ENCODE measurements at places on chromosomes 11 and 22.

- no peak for DNase-seq
Observed at GRCh38 chr11:97963528-97964331, 1057.0 kb upstream of the CNTN5 start.

- DNase-seq: no peak
Observed at GRCh38 chr22:35631597-35631996, 14.5 kb upstream of the MB start.

- no peak for DNase-seq
Observed at GRCh38 chr11:4541071-4541470, 3.9 kb upstream of the OR52M1 start.

DNA sequence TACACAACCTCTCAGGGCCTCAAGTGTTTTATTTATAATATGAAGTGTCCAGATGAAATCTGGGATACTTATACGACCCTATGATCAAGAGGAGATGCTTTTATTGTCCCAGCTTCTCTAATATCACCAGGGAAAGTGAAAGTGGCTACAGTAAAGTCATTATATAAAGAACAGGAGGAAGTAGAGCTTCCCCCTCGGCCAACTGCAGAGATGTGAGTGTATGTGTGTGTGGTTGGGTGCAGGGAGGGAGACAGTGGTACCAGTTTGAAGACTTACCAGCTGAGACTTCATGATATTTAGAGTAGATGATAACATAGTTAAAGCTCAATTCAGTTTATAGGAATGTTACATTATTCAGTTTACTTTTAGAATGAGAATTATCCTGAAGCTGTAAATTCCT, 373.6 kb upstream of the DDI1 start:
- DNase-seq: no peak

- DNase-seq: no peak
Observed at GRCh38 chr11:13011466-13012055, 2.4 kb downstream of the RASSF10 start.

DNA sequence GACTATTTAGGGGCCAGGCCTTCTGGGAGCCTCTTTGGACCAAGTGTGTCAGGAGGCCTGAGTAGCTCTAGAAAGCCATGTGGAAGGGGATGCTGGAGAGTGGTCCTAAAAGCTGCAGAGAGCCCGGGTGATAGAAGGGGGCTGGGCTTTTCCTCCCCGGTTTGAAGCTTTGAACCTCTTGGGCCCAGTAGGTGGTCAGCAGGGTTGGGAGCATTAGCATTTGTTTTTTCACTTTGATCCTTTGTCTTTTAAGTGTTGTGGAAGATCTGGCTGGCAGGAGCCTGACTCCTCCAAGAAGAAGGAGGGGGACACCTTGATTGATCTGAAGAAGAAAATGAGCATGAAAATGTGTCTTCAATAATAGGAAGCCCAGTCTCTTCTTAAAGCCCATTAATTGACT, 596.6 kb downstream of the INSC start:
- DNase-seq: no peak

GRCh38 chr11:129215506-129216245, 23.6 kb upstream of the ARHGAP32 start:
- no peak for DNase-seq

DNA sequence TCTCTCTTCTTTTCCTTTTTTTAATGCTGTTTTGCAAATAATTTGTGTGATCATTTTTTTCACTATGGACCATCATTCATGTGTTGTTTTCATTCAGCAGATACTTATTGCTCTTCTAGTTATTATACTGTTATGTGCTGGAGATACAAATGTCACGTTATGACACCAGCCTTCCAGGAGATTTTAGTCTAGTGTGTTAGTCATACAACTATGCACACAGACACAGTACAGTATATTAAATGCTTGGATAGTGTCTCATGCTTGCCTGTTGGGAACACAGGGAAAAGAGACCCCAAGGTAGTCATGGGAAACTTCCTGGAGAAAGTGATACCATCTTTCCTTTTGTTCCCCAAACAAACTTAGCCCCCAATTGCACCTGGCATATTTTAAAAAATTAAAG, 116.1 kb downstream of the UVRAG start:
- no peak for DNase-seq

DNA sequence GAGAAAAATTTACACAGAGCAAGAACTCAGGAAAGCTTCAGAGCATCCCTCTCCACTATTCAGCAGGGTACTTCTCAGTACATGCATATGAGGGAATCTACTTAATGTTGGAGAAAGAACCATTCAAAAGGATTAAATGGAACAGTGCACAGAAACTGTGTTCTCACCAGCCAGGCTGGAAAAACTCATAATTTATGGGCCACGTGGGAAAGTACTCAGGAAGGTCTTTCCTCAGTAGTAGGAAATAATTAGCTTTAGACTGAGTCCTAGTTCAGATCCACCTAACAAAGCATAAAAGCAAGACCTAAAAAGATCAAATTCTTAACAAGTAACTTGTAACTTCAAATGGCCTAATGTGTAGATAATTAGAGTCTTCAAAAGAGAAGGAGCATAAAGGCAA, 134.0 kb downstream of the FAM76B start:
- no peak for DNase-seq

GRCh38 chr22:48937032-48937639, 890.5 kb downstream of the BRD1 start:
- no peak for DNase-seq

GRCh38 chr22:23670378-23671295, 20.2 kb upstream of the RGL4 start:
- no peak for DNase-seq

DNA sequence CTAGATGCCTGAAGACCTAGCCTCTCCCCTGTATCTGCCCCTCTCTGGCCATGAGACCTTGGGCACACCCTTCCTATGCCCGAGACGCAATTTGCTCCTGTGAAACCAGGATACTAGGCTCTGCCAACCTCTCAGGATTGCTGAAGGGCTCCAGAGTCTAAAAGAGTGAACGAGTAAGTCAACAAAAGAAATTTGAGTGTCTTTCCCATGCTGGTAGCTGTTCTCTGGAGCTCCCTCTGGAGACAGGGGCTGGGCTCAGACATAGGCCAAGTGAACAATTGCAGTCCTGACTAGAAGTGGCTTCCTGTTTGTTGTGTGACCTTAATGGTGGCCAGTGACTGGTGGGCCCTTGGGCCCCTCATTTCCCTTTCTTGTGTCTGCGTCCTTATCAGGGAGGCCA, 189.0 kb upstream of the NARS2 start:
- no peak for DNase-seq

DNA sequence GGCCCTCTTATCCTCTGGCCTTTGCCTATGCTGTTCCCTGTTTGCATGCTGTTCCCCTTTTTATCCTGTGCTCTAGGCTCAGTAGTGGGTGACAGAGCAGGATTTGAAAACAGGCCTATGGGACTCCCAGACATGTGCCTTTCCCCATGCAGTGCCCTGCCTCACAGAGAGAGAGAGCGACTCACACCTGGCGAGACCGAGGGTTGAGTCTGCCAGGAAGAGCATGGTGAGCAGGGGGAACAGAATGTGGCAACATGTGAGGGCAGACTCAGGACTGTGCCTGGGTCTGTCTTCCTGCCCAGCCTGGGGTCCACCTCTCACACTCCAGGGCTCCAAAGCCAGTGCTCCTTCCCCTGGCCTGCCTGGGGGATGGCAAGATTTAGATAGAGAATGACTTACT, 75.0 kb downstream of the NFAM1 start:
- DNase-seq: no peak

DNA sequence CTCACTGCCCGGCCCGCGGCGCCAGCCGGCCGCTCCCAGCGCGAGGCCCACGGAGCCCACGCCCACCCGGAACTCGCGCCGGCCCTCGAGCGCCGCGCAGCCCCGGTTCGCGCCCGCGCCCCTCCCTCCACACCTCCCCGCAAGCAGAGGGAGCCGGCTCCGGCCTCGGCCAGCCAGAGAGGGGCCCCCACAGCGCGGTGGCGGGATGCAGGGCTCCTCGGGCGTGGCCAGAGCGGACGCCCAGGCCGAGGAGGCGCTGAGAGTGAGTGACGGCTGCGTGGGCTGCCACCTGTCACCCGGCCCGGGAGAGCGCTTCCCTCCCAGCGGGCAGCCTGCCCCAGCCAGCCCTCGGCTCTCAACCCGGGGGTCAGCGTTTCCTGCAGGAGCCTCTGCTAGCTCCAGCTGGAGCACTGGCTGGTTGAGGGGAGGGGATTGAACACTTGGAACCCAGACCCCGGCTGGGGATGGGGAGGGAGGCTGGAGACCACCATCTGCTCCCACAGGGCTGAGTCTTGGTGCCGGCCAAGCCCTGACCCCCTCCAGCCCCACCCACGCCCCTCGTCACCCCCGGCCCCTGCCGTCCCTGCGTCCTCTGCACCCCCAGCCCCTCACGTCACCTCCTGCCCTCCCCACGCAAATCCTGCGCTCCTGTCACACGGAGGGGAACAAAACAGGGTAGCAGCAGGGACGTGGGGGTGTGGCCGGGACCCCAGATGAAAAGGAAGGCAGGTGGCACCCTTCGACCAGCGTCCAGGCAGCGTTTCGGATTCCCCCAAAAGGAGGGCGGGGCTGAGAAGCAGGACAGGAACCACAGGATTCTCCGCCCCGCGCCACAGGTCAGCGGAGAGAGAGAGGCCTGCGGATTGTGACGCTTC, 157.0 kb downstream of the BRD1 start:
- no peak for DNase-seq

- no peak for DNase-seq
Observed at GRCh38 chr11:11146830-11147229, 206.2 kb downstream of the CSNK2A3 start.

- DNase-seq: no peak
Observed at GRCh38 chr22:38338772-38339379, 21.6 kb upstream of the CSNK1E start.

GRCh38 chr22:19277785-19278184, 13.7 kb downstream of the CLTCL1 start:
- DNase-seq: no peak

- DNase-seq: no peak
Observed at GRCh38 chr11:91305402-91305801, 919.2 kb upstream of the FAT3 start.

DNA sequence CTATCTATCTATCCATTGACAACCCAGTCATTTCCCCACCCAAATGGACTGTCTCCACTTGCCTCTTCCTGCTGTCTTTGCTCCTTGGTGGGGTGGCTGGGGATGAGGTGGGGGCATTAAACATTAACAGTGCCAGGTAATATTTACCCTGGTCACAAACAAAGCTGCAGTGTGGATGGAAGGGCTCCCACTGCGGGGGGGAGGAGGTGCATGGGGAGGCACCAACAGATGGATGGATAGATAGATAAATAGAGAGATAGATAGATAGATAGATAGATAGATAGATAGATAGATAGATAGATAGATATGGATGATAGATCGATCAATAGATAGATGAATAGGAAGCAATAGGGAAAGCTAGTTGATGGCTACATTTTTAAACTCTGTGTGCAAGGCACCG, 2.3 kb upstream of the FXYD2 start:
- DNase-seq: no peak

- DNase-seq: no peak
Observed at GRCh38 chr11:111585371-111585770, 16.9 kb upstream of the SIK2 start.

DNA sequence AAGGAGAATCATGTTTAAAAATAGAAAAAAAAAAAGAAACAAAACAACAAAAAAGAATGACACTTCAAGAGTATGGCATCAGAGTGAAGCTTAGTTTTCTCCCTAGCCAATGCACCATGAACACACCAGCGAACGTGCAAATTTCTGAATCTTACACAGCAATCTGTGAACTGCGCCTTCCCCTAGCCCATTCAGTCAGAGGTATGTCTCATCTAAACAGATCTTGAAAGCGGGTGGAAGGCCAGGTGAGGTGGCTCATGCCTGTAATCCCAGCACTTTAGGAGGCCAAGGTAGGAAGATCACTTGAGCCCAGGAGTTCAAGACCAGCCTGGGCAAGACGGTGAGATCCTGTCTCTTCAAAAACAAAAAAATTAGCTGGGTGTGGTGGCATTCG, 113.1 kb downstream of the MICAL3 start:
- DNase-seq: no peak

DNA sequence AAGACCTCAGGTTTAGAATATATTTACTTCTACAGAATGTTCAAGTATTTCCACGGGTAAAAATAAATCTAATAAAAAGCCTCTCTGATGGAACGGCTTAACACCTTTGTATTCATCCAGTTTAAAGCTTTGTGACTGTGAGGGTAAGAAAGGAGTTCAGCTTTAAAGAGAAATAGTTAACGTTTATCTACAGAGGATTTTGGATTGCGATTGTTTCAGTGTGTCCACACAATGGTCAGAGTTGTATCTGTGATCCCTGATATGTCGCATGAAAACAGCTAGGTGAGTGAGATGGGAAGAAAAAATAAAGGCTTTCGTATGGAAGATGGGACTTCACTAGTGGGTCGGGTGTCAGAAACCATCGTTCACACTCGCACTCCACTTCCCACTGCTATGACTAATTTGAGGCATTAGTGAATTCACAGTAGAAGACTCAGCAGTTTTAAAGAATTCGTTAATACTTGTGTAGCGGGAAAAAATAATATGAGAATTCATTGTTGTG, 1.6 kb downstream of the APLP2 start:
- no peak for DNase-seq

DNA sequence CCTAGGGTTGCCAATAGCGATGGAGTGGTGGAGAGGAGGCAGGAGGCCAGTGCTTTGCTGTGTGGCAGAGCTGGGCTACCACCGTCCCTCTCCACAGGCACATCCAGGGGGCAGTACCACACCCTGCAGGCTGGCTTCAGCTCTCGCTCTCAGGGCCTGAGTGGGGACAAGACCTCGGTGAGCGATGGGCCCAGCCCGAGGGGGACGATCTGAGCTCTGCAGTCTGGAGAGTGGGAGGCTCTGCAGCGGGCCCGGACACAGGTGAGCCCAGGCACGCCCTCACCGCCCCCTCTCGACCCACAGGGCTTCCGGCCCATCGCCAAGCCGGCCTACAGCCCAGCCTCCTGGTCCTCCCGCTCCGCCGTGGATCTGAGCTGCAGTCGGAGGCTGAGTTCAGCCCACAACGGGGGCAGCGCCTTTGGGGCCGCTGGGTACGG, 2.5 kb downstream of the PKP3 start:
- no peak for DNase-seq

- no peak for DNase-seq
Observed at GRCh38 chr11:118881228-118881627, 2.5 kb upstream of the CXCR5 start.

Data from effector CD4-positive, alpha-beta T cell (primary cell).